Hematopoietic multipotent progenitor cell treated with erythropoietin and hydrocortisone succinate and interleukin-3 and kit ligand, for 8 days (in vitro differentiated cells): ENCODE measurements at places on chromosomes 6 and 20.

DNA sequence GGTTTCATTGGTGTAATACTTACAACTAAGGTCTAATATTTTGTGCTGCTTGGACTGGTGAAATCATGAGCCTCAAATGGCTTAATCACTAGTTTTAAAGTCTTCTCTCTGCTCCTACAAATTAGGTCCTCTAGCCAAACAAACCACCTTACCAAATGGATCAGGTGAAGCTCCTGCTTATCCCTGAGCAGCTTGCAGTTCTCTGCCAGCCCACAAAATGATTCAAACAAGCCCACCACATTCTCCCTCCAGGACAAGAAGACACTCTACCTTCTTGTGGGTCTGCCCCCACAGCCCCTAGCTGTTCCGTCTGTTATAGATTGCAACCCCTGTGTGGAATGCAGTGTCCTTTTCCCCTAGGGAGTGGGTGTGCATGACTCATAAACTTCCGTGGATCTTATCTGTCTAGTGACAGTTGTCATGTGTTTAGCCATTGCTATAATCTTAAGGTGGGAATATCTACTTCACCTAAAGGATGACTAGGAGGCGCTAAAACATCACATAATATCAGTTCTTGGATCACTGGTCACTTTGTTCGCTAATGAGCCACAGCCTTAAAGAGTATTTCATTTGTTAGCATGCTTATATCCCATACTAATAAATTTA is 940.5 kb upstream of the MANEA start:
- DNase-seq: peak; percentile 19

- DNase-seq: no peak
These were observed 18.1 kb upstream of the SFT2D1 start for GRCh38 chr6:166360243-166361076.

DNA sequence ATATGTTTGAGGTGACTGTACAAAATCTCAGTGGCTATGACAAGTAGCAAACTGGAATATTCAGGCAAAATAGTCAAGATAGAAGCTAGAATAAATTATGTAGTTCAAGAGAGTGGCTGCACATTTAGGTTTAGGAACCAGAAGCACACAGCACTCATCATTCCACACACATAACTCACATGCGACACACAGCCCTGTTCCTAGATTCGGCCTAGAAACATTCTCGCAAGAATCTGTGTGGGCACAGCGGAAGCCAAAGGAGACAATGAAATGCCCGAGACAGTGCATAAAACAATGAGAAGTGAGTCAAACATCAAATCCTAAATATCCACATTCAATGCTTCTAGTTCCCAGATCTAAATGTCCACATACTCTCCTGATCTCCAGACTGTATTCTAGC is 9.5 kb upstream of the SUPT3H start:
- no peak for DNase-seq

DNA sequence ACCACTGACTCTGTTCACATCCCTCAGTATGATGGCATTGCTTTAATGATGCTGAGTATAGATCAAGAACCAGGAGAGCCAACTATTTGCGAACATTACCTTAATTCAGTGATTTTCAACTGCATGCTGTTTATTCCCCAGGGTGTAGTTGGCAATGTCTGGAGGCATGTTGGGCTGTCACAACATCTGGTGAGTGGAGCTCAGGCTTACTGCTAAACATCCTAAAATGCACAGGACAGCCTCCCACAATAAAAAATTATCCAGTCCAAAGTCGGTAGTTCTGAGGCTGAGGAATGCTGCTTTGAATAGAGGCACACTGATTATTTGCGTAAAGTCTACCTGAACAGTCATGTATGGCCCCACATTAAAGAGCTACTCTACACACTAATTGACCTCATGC is 94.8 kb upstream of the OPRM1 start:
- DNase-seq: no peak

GRCh38 chr6:119466226-119466625 is 116.7 kb upstream of the MAN1A1 start:
- DNase-seq: no peak

GRCh38 chr20:37516811-37517750 is 4.0 kb upstream of the NNAT start:
- DNase-seq: no peak

GRCh38 chr6:66184091-66184490 is 477.1 kb upstream of the EYS start:
- DNase-seq: no peak

- DNase-seq: no peak
These were observed 3.5 kb upstream of the SLC44A4 start for GRCh38 chr6:31882344-31882743.

DNA sequence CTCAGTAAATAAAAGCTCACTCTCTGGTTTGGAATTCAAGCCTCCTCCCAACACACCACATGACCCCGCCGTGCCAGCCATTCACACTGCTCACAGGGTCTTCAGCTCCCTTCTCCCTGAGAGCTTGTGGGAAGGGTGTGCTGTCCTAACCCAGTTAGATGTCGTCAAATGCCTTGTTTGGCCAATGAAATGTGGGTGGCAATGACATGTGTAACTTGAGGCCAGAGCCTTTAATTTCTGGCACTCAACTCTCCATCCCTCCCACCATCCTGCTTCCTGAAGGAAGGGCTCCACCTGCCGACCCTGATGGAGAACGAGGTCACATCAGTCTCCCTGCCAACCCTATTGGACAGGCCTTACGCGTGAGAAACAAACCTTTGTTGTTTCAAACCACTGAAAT is 224.5 kb upstream of the AGPAT4 start:
- DNase-seq: no peak

DNA sequence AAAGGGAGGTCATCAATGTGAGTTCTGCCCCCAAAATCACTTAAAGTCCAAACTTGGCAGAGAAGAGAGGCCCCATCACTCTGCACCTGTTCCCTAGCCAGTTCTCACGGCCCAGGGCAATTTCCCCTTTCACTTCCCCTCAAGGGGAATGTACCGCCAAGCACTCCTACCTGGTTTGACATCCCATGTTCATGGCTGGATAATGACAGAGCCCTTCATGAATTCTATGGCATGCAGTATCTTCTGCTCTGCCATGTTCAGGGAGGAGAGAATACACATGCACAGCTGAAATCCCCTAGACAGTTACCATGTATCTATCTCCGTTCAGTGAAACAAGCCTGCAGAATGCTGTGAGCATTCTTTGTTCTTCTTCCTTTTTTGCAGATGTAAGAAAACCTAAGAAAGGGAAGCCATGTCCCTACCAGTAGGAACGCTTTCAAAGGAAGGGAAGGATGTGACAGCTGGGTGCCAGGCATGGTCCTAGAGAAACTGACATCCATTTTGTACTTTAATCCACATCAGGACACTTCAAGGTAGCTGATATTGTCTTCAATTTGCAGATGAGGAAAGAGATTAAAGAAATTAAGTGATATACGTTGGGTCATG is 79.8 kb upstream of the ARID1B start:
- no peak for DNase-seq

DNA sequence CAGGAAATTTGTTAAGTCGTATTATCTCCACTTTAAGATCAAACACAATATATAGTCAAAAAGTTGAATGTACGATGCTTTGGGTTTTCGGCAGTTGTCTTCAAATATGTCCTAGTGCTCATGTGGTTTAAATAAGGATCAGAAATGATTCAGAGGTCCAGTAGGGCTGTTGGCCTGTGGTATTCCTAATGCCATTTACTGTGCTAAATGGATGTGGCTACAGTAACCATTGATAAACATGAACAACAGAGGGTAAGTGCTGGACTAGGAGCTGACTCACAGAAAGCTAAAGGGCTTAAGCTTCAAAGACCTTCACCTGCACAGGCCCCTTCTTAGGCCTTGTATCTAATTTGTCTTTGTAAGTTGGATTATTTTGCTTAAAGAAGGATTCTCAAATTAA is 80.5 kb upstream of the TPD52L1 start:
- no peak for DNase-seq

DNA sequence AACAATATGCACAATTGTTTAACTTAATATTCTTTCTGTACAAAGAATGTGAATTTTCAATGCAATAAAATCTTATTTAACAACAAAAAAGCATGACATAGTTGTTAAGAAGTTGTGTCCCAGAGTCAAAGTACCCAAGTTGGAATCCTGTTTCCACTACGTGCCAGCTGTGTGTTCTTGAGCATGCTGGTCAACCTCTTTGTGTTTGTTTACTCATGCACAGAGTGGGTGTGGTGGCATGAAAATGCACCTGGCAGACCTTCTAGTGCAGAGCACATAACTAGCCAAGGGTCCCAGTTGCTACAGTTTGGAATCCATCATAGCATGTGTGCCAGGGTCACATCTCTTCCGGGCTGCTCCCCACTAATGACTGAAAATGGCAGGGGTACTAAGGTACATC is 24.7 kb upstream of the MOCS1 start:
- no peak for DNase-seq

DNA sequence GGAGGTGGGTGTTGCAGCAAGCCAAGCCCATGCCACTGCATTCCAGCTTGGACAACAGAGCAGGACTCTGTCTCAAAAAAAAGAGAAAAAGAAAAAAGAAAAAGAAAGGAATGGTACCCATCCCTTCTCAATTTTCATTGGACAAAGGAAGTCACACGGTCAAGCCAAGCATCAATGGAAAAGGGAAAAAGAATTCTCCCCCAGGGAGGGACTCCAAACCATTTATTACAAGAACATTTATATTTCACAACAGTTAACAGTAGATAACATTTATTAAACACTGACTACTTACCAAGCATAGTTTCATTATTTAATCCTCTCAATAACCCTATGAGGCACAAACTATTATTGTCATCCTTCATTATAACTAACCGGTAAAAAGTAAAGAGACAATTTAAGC is 6.6 kb upstream of the KIF13A start:
- no peak for DNase-seq

- DNase-seq: no peak
These were observed 13.8 kb upstream of the MMP9 start for GRCh38 chr20:45994761-45995493.

DNA sequence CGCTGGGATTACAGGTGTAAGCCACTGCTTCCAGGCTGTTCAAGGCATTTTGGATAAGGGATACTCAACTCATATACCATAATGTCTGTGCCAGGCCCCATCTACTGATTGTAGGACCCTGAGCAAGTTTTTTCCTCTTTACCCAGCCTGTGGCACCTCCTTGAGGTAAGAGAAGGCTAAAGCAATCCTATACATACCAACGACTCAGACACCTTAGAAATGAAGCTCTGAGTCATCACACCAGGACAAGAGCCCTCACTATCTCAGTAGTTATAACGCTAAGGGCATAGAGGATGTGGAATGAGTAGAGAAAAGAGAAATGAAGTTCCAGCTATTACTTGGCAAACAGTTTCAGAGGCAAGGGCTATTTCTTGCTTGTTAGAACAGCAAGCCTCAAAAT is 16.9 kb downstream of the NDRG3 start:
- peak; percentile 25 for DNase-seq

- no peak for DNase-seq
These were observed 330.1 kb downstream of the RIMS1 start for GRCh38 chr6:72216222-72217068.

DNA sequence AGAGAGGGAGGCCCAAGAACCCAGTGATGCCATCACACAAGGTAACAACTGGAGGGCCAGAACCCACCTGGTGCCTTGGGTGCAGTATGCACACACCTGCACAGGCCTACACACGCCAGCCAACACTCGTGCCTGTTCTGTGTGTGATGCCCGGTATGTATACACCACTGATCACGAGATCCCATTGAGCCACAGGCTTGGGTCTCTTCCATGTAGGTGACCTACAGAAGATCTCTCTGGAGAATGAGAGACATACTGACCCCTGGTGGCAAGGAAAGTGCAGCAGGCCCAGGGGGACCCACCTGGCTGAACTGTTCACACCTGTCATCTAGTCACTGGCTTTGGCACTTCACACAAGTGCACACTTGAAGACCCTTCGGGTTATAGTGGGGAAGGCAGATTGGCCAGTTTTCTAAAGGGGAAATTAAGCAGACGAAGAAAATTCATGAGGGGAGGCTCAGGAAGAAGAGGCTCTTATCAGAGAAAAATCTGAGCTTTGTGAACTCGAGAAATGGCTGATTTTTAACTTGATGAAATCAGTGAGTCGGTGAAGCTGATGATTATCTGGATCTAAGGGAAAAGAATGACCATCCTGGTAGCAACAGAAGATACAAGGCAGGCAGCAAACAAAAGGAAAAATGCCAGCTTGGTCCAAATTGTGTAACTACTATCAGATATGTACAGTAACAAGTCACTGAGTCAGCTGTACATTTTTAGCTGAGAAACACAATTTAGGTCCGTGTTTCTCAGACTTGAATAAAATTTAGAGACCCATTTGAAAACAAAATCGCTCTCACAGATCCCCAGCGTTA is 69.1 kb upstream of the PBOV1 start:
- DNase-seq: peak; percentile 26

GRCh38 chr20:3238616-3239025 is 369 bp downstream of the SLC4A11 start:
- peak; percentile 24 for DNase-seq

DNA sequence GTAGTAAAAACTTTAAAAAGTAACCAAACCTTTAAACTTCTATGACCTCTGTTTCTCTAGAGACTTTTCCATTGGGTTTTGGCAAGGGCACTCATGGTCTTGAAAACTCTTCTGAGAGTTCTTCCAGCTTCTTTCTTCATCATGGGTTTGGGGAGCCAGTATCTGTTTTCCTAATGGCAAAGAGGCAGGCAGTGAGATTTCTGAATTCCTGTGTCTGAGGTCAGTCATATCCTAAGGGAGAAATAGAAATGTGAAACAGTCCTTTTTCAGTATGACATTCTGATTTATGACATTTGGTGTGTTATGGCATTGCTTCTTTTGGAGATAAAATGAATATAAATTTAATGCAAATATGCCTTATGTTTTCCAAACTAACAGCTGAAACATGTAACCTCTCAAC is 518.5 kb upstream of the MARCKS start:
- DNase-seq: no peak

DNA sequence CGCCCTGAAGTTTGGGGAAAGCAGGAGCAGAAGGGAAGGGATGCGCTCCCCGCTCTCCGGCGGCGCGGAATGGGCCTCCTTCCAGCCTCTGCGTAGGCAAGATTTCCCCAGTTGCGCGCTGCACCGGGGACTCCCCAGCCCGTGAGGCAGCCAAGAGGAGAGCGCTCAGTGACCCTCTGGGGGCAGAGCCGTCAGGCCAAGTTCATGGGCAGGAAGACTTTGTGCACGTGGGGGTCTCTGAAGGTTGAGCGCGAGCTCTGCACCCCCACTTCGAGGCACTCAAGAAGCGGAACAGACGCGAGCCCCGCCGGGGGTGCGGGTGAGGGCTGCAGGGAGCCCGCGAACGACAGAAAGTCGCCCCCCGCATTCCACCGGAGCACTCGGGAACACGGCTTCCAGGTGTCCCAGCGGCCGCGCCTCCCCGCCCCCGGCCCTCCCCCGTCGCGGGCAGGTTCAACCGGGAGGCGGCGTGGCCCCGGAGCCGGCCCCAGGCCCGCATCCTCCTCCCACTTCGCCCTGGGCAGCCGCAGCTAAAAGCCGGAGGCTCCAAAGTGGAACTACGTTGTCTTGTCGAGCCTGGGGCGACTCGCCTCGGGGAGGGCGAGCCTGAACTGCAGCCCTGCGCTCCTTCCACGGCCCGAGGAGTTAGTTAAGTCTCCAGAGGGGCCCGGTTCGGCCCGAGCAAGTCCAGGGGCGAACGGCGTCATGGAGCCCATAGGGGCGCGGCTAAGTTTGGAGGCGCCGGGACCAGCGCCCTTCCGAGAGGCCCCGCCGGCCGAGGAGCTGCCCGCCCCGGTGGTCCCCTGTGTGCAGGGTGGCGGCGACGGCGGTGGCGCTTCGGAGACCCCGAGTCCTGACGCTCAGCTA is at the start of gene PPP1R3G:
Gene PPP1R3G (plus strand): TSS at position 561 of the 867 bp plus-strand sequence. CDS start 145 bp downstream, at position 706.
- no peak for DNase-seq

GRCh38 chr6:15336900-15337560 is 91.2 kb downstream of the JARID2 start:
- DNase-seq: peak; percentile 46
